ENCODE measurements at places on chromosomes 3 and 15.
A peak's percentile ranks its signal among the peaks of the same experiment; 100 is the strongest.

DNA sequence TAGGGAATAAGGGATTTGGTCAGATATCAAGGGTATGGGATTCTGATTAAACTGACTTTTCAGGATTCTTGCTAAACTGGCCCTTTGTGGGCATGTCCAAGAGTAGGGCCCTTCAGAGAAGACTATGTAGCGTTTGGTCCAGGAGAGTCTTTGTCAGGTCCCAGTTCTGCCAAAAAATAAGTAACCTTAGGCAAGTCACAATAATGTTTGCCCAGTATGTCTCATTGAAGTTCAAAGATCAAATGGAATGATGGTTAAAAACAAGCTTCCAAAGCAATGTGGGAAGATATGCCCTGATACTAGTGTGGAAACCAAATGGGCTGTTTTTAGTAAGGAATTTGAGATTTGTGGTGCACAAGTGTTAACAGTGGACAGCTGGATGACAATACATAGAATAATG, 454.4 kb downstream of the WDR72 start:
- DNase-seq = no peak

DNA sequence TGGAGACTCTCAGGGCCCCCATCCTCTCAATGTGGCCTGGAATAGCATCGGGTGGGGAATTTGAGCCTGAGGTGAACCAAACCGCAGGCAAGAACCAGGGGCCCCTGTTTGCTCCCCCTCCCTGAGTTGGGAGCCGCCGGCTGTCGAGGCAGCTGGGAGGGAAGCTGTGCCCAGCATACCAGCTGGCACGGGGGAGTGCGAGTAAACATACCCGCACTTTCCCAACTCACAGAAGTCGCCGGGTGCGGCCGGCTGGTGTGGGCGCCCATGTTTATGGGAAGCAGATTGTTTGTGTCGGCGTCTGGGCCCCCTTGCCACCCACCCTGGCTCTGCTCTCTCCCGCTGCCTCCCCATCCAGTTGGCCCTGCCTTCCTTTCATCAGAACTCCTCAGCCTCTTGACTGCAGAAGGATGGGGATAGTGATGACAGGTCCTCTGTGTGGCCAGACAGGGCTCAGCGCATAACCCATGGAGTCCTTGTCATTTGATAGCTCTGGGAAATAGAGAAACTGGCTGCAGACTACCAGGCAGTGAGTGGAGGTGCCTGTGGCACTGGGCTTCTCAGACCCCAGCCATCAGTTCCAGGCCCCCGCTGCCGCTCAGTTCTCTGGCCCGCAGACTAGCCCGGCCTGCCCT, 60.4 kb downstream of the CACNA2D2 start:
- no peak for DNase-seq

GRCh38 chr15:31278544-31279220, 48.0 kb upstream of the KLF13 start:
- DNase-seq = no peak

- no peak for DNase-seq
Measured at GRCh38 chr15:65416845-65417416, 5.8 kb downstream of the IGDCC4 start.

- DNase-seq = no peak
Measured at GRCh38 chr15:72866182-72866581, 82.6 kb upstream of the ADPGK start.

DNA sequence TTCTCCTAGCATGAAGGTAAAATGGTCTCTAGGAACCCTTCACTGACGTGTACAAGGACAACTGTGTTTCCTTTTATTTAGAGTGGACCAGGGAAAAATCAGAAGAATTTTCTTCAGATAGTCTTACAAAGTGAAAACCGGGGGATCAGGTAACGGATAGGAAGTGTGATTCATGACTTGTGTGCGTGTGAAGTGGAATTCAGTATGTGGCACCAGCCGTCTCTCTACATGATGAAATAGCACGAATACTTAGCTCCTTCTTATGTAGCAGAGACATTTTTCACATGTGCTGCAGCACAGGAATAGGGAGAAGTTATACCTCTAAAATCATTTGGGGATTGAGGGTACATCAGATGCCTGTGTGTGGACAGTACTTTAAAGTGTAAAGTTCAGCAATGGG, 159.2 kb downstream of the MEX3B start:
- no peak for DNase-seq

GRCh38 chr3:124859025-124859424, 28.1 kb downstream of the ITGB5 start:
- DNase-seq = no peak

DNA sequence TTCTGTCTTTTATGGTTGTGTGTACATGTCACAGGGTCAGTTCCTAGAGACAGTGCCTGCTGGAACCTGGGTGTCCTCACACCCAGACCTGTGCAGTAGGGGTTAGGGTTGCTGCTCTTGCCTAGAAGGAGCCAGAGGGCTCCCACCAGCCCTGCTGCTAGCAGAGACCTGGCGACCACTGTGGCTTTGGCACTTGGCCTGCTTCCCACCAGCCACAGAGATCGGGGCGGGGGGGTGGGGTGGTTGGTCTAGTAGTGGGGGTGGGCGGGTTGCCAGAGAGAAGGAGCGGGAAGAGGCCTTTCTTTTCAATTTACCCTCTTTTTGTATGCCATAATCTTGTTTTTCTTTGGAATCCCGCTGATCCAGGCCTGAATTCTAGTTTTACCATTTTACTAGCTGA, 29.4 kb downstream of the EEFSEC start:
- peak; percentile 49 for DNase-seq

DNA sequence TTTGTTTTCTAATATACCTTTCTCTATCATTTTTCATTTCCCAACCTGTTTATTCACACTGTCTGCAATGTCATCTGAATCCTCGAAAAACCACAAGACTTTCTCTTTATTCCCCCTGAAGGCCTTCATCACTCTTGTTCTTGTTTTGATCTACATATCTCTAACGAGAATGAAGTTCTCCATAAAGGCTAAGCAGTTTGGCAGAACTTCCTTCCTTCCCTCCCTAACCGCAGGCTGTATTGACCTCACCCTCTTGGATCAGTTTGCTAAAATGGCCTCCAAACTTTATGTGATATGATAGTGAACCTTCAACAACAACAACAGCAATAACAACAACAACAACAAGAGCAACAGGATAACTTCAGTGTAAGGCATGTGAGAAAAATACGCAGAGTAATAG, 392.8 kb downstream of the TIGIT start:
- DNase-seq = peak; percentile 73

DNA sequence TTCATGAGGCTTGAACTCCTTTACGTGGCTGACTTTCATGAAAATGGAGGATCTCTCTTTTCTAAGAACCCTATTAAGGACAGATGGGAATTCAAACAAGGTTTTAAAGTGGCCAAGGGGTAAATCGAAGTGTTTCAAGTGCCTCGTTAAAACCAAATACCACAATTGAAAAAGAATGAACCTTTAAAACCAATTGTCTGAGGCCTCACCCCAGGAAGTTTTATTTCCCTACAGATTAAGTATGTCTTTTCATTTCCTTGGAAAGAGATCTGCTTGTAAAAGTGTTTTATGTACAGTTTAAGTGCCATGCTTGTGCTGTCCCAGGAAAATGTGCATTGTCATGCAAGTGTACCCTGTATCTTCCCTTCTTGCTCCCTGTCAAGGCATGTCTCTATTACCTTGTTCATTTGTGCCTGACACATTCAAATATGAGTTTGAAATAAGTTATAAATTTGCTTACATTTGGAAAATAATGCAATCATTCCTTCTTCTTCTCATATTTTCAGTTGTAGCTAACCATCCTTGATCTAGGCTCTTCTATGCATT, 138.7 kb downstream of the ZPLD1 start:
- DNase-seq = no peak

- no peak for DNase-seq
Measured at GRCh38 chr3:134201201-134202130, 49.2 kb downstream of the RYK start.

DNA sequence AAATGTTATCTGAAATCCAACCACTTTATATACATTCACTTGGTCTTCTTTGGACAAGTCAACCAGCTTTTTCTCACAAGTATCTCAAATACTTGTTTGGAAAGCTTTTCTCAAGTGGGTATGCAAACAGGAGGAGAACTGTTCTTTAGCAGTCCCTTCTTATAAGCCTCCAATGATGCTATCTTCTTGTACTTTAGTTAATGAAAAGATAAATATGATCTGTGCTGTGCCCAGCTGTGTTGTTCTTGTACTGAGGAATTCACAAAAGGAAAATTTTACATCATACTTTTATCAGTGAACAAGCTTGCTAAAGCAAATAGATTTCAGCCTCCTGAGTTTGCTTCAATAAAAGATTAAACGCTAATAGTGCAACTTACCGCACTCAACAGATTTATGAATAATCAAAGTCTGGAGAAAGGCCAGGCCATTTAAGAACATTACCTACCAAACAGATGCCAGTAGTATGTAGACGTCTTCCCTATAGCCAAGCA, 395.2 kb downstream of the MECOM start:
- no peak for DNase-seq

DNA sequence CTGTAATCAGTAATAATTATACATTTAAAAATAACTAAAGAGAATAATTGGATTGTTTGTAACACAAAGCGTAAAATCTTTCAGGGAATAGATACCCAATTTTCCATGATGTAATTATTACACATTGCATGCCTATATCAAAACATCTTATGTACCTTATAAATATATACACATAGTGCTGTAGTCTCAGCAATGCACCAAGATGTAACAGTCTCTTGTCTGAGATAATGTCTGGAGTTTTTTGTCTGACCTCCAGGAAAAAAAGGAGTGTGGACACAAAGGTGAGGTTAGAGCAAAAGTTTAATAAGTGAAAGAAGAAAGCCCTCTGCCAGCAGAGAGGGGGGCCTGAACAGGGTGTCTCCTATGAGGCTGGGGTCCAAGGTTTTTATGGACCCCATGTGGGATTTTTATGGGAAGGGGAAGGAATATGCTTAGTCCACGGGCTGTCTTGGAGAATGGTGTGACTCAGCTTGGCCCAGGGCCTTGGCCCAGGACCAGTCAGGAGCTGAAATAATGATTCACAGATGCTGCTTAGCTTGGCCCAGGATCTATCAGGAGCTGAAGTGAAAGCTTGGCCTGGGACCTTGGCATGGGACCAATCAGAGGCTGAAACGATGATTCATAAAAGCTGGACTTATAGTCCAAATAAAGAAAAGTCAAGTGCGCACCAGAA, 545.0 kb downstream of the ZPLD1 start:
- no peak for DNase-seq

GRCh38 chr15:71224024-71224423, 108.8 kb downstream of the THSD4 start:
- DNase-seq = no peak

- peak; percentile 75 for DNase-seq
Measured at GRCh38 chr3:72657666-72658065, 190.6 kb downstream of the SHQ1 start.

DNA sequence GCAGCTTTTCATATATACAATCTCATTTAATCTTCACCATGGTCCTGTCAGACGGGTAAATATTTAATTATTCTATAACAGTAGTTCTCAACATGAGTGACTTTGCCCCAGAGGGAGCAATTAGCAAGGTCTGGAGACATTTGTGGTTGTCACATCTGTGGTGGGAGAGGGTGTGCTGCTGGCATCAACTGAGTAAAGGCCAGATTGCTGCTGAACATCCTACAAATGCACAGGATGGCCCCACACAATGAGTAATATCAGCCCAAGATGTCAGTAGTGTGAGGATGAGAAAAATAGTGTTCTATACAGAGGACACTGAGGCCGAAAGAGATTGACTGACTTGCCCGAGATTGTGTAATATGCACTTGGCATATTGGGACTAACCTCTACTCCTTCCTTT, 156.0 kb downstream of the AGBL1 start:
- no peak for DNase-seq

DNA sequence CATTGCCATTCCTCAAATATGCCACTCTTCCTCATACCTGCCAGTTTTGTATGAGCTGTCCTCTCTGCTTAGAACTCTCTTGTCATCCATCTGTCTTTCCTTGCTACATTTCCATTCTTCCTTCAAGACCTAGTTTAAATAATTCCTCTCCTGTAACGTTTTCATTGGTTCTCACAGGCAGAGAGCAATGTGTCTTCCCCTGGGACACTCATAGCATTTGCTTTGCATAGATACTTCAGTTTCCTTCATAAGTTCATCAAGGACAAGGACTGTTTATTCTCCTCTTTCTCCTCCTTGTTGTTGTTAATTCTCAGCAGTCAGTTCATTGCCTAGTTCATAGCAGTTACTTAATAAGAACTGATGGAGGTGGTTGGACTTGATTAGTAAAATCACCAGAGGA, 10.5 kb downstream of the NR2C2 start:
- no peak for DNase-seq

- DNase-seq = no peak
Measured at GRCh38 chr3:194715022-194715800, 29.5 kb downstream of the FAM43A start.

- DNase-seq = no peak
Measured at GRCh38 chr3:154886437-154886836, 193.7 kb upstream of the MME start.

GRCh38 chr3:126208182-126208581, 27.8 kb upstream of the ALDH1L1 start:
- DNase-seq = no peak

DNA sequence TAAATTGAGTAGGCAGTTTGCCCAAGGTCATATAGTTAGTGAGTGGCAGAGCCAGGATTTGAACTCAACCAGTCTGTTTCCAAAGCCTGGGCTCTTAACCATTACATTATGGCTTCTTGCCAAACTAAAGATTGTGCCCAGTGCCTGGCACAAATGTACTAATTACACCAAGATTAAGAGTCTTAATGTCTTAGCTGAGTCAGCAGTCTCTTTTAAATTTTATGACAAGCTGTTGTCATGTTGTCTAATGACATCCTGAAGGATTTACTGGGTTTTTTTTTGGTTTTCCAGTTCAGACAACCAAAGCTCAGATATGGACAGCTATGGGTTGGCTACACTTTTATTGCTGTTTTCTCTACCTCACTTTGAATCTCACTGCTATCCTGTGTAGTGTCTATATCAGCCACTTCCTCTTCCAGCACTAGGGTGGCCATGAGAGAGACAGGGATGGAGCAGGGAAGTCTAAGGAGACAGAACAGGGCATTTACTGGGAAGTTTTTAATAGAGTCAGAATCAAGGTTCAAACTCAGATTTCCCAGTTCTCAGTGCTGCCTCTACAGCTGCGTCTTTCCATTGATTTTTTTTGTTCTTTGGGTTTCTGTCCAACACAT, 10.5 kb downstream of the FBXL2 start:
- no peak for DNase-seq

- DNase-seq = peak; percentile 6
Measured at GRCh38 chr3:111392894-111393398, 149.1 kb upstream of the CD96 start.

DNA sequence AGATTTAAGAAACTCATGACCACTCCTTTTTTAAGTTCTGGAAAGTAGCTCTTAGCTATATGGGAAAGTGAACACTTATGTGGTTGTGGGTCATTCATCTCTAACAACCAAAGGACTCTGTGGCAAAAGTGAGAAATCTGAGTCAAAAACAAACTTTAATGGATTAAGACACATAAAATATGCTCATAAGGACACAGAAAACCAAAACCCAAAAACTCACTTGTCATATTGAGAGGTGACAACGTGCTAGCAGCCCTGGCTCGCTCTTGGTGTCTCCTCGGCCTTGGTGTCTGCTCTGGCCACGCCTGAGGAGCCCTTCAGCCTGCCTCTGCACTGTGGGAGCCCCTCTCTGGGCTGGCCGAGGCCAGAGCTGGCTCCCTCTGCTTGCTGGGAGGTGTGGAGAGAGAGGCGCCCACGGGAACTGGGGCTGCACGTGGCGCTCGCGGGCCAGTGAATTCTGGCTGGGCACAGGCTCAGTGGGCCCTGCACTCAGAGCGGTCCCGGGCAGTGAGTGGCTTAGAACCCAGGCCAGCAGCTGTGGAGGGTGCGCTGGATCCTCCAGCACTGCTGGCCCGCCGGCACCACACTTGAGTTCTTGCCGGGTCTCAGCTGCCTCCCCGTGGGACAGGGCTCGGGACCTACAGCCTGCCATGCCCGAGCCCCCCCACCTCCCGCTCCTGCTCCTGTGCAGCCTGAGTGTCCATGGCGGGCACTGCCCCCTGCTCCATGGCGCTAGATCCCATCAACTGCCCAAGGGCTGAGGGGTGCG, 30.3 kb upstream of the SKIL start:
- no peak for DNase-seq
